ENCODE measurements at places on chromosomes 11 and 22. TPM values are rescaled to one million over a fixed set of nuclear protein-coding genes. Genes with fewer than 3 reads are reported as not detected.

DNA sequence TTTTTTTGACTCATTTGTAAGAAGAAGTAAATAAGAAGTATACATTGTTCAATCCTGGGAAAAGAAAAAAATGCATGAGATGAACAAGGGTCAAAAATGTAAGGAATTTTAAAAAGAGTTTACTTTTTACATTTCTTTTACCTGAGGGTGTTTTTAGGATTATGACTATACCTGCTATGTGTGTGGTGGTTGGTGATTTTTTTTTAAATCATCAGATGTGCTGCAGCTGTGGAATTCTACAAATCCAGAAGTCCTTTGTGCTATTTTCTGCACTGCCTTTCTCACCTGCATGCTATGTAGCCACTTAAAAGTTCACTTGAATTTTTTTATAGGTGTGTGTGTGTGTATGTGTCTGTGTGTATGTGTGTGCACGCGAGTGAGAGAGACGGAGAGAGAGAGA is 185.3 kb downstream of the FAT3 start:
- H3K4me3 ChIP-seq: no peak overlapping the region
- H3K36me3 ChIP-seq: no peaks in the 10 kb centered on the region
- DNase-seq: no peak
- H3K4me1 ChIP-seq: no peaks in the 10 kb centered on the region

DNA sequence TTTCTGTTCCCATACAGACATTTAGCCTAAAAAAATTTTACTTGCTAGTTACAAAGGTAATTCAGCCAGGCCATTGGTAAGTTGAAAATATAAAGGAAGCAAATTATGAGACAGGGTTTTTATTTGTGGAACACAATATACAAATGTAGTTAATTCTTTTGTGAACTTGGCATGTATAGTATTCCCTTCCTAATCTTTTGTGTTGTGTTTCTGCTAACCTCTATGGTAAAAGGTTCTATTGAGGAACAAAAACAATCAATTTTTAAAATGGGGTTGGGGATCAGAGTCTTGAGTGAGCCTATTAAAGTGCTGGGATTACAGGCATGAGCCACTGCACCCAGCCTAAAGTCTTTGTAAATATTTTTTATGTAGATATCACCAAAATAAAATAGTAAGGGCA is 14.1 kb downstream of the SWAP70 start:
- no peak for DNase-seq
- H3K27me3 ChIP-seq: no peaks in the 10 kb centered on the region
- H3K36me3 ChIP-seq: no peaks in the 10 kb centered on the region
- H3K4me1 ChIP-seq: no peaks in the 10 kb centered on the region
- no peak overlapping the region for H3K4me3 ChIP-seq

GRCh38 chr11:27122001-27122400 is 81.4 kb downstream of the BBOX1 start:
- H3K4me3 ChIP-seq: no peak overlapping the region
- no peaks in the 10 kb centered on the region for H3K27me3 ChIP-seq
- no peaks in the 10 kb centered on the region for H3K4me1 ChIP-seq

Gene PARVG
- total RNA-seq: not detected
